ENCODE measurements at places on chromosomes 7 and 10.

- DNase-seq = peak; percentile 59
Observed at GRCh38 chr7:73865738-73866445, 4.9 kb downstream of the TMEM270 start.

DNA sequence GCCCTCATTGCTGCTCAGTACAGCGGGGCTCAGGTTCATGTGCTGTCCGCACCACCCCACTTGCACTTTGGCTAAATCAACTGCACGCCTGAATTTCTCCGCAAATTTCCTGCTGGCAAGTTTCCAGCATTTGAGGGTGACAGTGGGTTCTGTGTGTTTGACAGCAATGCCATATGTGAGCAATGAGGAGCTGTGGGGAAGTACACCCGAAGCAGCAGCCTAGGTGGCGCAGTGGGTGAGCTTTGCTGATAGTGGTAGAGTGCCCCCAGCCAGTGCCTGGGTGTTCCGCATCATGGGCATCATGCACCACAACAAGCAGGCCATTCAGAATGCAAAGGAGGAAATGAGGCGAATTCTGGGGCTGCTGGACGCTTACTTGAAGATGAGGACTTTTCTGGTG is 103.9 kb upstream of the POT1 start:
- DNase-seq = no peak

DNA sequence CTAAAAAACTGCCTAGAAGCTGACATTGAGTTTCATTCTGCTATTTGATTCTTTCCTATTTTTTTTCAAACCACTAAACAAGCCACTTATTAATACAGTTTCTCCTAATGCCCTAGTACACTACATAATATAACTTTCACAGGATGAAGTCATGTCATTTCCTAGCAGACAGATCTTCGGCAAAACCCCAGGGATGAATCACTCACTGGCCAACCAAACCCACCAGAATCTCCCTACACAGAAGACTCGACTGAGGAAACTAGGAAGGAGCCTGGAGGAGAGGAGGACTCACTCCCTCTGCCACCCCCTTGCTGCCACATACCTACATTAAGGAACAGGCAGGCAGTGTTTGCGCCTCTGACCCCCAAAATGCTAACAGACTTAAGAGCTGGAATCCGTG is 33.4 kb downstream of the XPNPEP1 start:
- peak; percentile 96 for DNase-seq

DNA sequence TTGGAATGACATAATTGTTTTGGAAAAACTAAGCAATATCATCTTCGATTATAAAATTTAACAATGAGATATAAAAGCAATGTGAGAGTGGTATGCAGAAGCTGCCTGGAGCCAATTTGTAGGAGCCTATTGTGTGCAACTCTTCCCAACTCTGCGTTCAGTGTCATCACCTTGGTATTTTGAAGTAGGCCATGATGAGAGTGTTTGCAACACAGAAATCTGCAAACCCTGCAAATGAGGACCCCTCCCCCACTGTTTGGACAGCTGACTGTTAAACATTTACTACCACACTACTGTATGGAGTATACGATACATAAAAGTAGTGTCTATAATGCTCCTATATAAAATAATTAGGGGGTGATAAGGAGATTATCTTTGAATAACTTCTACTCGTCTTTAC is 531.3 kb downstream of the ATRNL1 start:
- peak; percentile 20 for DNase-seq

GRCh38 chr7:33706771-33707200 is 198.6 kb upstream of the BMPER start:
- DNase-seq = no peak

DNA sequence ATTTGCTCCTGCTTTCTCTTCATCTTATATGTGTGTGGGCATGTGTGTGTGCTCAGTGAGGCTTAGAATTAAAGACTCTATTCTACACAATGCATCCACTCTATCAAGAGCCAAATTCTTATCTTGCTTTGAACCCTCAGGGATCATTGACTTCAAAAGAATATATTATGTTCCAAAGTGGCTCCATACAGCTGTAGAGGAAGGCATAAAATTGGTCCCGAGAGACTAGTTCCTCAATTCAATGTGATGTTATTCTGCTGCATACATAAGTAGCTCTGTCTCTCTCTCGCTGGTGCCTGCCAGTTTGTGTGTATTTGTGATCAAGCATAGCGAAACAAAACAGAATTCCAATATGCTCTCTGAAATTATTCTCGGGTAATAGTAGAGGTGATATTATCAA is 997.9 kb upstream of the POT1 start:
- DNase-seq = no peak

GRCh38 chr10:96721207-96721572 is 876 bp upstream of the PIK3AP1 start:
- no peak for DNase-seq

DNA sequence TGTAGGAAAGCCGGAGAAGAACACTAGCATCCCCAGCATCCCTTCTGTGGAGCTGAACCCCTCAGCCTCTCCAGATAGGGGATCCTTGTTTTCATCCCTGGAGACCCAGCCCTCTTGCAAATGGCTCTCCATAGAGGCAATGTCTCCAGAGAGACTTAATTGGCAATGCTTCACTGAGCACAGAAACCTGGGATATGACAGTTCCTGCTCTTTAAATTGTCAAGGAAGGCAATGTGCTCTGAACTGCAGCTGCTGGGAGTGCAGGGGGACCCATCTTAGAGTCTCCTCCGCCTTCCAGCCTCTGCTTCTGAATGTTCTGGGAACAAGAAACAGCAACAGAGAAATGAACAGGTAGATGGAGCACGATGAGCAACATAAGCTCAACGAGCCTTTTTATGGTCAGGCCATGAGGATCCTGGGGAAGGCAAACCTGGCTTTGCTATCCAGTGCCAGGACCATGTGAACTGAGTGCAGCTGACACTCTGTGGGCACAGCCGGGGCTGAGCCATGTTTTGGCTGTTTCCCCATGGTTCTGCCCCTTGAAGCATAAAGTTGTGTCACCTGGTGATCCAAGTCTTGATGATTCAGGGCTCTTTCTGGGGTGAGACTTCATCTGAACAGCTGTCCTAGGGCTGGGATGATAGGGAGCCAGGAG is 481.0 kb downstream of the PLXNA4 start:
- no peak for DNase-seq

DNA sequence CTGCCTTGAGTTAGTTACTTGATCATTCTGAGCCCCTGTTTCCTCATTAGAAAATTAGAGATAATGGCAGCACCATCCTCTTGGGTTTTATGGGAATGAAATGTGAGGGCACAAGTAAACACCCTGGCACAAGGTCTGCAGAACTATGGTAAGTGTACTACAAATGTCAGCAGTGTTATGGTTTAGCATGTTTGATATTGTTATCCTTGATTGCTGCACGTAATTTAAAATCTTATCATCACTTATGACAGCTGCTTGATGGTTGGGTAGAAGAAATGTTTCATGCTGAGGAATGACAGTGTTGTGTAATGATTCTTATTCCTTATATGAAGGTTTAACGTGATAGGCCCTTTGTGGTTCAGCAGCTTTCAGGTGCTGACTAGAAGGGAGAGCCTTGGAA is 134.3 kb downstream of the KAT6B start:
- peak; percentile 7 for DNase-seq

GRCh38 chr10:45500304-45500703 is 126.3 kb downstream of the ALOX5 start:
- DNase-seq = no peak

DNA sequence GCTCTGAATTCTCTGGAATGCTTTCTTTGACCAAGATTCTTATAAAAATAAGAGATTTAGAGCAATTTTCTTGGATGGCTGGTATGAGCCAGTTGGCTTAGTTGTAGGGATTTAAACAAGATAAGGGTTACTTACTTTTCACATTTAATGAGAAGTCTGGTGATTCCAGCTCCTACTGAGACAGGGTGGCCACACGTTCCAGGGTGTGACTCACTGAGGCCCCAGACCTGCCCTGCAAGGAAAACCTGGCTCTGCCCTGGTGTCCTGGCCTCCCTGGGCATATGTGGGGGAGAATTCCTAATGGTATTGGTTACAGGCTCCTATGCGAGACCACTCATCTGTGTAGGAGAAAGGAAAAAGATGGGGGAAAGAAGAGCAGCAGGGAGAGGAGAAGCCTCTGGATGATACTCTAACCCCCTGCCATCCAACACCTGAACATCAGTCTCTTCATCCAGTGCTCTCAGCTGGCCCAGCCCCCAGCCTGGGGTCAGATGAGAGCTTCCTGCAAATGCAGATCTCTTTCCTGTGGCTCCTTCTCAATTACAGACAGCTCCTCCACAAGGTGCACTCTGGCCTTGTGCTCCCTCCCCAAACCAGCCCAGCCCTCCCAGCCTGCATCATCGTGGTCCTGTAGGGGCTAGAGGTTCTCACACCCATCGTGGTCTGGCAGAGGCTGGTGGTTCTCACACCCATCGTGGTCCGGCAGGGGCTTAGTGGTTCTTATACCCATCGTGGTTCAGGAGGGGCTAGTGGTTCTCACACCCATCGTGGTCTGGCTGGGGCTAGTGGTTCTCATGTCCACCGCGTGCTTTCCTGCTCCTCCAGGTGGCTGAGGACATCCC is 139.9 kb downstream of the EGFR start:
- peak; percentile 66 for DNase-seq

- DNase-seq = peak; percentile 10
Observed at GRCh38 chr7:147022056-147022455, 905.5 kb downstream of the CNTNAP2 start.

DNA sequence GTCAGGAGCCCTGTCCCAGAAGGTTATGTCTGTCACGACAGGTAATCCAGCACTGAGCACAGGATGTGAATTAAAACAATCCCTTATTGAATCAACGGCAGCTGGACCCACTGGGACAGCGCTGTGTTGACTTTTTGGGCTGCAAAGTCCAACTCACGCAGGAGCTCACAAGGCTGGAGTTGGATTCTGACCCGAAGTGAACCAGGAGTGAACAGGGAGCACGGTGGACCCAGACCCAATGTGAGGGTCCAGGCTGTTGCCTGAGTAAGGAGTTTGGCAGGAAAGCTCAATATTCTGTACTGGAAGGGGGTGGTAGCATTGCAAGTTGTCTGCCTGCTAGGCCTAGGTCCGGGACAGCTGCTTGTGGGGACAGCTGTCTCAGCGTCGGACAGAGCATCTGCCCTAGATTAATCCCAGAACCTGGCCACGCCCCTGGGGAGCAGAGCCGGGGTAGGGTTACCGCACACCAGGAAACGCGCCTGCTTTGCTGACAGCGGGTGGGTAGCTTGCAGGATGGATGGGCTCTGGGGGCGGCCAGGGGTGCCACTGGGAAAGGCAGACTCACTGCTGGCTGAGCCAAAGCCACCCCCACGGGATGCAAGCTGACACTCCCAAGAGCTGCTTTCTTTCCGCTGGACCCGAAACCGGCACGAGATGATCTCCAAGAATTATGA is 24.0 kb downstream of the COL26A1 start:
- no peak for DNase-seq

DNA sequence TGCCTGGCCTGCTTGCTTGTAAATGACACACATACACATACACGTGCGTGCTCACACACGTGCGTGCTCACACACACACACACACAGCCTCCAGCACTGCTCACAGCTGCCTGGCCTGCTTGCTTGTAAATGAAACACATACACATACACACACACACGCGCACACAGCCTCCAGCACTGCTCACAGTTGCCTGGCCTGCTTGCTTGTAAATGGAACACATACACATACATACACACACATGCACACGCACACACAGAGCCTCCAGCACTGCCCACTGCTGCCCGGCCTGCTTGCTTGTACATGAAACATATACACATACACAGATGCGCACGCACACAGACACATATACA is 397.2 kb downstream of the PLXNA4 start:
- DNase-seq = no peak

- DNase-seq = no peak
Observed at GRCh38 chr10:114288424-114289095, 49.5 kb downstream of the VWA2 start.

DNA sequence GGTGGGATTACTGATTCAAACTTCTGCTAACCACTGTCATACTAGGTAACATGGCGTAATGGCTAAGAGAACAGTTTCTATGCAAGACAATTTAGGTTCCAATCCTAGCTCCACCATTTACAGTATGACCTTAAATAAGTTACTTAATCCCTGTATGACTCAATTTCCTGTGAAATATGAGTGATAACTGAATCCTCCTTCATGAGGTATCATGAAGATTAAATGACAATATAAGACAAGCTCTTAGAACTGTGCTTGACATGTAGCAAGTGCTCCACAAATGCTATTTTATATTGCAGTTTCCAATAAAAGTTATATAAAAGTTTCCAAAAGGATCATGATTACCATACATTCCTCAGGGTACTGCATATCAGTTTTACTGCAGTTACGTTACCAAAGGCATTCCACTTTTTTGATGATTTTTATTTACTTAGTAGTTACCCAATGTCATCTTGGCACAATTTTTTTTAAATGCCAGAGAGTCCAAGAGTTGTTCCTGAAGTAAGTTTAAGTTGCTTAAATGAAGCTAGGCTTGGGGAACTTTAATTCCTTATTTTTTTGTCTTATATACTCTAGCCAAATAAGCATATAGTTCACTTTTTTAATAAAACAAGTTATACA is 7.1 kb downstream of the DOCK4 start:
- peak; percentile 79 for DNase-seq

GRCh38 chr7:111982133-111982532 is 224.1 kb downstream of the DOCK4 start:
- peak; percentile 51 for DNase-seq

GRCh38 chr7:5284304-5285281 is 1.9 kb downstream of the SLC29A4 start:
- DNase-seq = peak; percentile 15

- no peak for DNase-seq
Observed at GRCh38 chr10:51445588-51445987, 253.8 kb downstream of the CSTF2T start.

DNA sequence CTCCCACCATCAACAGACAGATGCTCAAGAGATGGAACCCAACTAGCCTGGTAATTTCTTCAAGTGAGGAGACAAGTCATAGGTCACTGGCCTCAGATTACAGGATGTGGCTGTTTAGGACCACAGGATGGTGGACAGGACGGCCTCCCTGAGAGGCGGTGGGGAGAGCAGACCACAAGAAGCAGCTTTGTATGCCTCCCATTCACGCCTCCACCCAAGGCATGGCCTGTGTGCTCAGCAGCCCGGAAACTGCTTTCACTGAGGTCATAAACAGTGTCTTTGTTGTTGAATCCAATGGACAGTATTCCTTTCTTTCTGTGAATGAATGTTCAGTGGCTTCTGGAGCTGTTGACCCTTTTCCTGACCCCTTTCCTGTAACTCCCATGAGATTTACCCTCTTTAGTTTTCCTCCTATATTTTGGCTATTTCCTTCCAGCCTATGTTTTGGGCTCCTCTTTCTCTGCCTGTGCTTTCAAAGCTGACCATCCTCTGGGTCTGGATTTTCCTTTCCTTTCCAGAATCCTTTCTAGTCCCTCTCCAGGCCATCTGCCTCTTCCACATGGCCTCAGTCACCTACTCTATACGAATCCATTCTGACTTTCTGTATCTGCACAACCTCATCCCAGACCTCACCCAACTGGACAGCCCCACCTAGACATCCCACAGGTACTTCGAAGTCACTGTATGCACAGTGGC is 32.4 kb upstream of the INPP5F start:
- peak; percentile 36 for DNase-seq

- no peak for DNase-seq
Observed at GRCh38 chr10:112835217-112835715, 114.8 kb upstream of the TCF7L2 start.
